ENCODE measurements at places on chromosomes 7 and 10.

- no peak for DNase-seq
These were observed 764.9 kb downstream of the GRM8 start for GRCh38 chr7:126487728-126488442.

DNA sequence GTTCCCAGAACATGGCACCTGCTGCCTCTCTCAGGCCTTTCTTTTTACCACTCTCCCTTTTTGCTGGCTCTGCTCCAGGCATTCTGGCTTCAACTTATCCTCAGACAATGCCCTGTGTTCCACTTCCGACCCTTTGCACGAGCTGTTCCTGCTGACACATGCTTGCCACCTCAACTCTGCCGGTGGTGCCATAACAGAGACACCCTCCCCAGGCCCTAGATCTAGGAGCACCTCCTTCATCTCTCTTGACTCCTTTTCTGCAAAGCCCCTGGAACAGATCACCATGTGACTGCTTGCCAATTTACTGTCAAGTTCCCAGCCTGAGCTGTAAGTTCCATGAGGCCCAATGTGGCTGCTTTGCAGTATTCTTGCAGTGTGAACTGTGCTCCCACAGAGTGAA is 256.0 kb upstream of the MKI67 start:
- DNase-seq = no peak

- no peak for DNase-seq
These were observed 695.5 kb upstream of the SEMA3D start for GRCh38 chr7:85882335-85882734.

- DNase-seq = no peak
These were observed 61.8 kb upstream of the C10orf90 start for GRCh38 chr10:126732308-126732707.

GRCh38 chr10:62851442-62851841 is 35.3 kb upstream of the EGR2 start:
- DNase-seq = no peak

DNA sequence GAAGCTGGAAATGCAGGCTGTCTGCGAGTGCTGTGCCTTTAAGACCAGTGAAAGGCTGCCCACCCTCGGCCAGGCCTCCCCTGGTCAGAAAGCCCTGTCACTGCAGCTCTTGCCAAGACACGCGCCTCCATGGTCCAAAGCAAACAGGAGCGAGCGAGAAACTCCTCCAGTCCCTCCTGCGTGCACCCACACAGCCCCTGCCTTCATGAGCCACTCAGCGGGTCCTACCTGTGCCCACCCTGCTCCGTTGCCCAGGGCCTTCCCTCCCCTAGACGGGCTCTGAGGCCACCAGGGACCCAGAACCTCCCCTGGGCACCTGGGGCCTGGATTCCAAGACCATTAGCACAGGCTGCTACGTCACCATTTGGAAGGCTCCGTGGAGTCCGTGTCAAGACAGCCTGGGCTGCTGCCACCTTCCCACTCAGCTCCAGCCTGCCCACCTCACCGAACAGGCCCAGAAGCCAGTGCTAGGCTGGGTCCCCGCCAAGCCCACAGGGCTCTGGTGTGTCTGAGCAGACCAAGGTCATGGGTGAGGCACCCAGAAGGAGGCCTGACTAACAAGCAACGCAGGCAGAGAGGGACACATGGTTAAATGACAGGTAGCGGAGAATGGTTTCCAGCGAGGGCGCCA is 144.5 kb downstream of the NEURL1 start:
- peak; percentile 89 for DNase-seq

DNA sequence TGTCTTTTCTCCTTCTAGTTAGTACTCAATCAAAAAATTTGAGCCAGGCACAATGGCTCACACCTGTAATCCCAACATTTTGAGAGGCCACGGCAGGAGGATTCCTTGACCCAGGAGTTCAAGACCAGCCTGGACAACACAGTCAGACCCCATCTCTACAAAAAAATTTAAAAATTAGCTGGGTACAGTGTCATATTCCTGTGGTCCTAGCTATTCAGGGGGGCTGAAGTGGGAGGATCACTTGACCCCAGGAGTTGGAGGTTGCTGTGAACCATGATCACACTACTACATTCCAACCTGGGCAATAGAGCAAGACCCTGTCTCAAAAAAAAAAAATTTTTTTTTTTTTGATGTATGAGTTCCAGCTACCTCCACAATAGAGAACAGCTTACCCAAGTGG is 57.8 kb downstream of the SKIDA1 start:
- DNase-seq = no peak

DNA sequence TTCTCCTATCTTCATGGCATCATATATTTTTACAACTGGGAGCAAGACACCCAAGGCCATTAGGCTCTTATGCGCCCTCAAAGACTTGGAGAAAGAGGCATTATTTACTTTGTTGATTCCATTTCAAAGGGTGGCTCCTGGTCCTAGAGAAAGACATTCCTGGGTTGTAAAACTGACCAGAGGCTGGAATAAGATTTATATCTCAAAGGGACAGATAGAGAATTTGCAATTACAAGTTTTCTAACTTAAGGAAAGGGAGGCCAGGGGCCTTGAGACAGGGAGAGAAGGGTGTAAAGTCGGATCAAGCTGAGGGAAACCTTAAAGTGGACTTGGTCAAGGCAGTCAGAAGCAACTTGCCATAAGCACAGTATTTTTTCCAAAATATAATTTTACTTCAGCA is 1086.0 kb downstream of the SORCS3 start:
- no peak for DNase-seq

DNA sequence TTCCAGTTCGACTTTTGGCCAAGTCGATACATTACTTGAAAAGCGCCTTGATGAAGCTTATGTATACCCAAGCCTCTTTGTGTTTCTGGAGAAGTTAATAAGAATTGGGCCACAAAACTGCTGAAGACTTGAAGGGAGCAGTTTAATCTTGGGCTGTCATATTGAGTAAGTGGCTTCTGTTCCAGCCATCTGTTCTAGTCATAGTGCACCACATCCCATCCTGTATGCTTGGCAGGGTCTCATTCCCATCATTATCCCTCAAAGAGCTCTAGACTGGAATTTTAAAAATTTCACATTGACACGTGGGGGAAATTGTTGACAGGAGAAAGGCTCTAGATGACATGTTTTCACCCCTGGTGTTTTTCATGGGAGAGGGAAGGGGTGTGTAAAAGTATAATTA is 196.6 kb upstream of the PLPP4 start:
- DNase-seq = no peak

GRCh38 chr10:13913897-13914296 is 327.1 kb downstream of the PRPF18 start:
- DNase-seq = no peak

GRCh38 chr10:12657489-12657888 is 308.1 kb downstream of the CAMK1D start:
- DNase-seq = no peak

DNA sequence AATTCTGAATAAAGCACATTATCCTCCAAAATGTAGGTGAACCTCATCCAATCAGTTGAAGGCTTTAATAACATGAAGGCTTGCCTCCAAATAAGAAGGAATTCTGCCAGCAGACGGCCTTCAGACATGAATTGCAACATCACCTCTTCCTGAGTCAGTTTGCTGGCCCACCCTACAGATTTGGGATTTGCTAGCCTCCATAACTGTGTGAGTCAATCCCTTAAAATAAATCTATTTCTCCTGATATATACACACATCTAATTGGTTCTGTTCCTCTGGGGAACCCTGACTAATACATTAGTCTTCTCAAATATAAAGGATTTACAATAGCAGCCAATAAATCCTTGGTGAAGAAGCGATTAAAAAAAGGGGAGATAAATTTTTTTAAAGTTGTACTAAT is 34.8 kb upstream of the OSBPL3 start:
- DNase-seq = no peak

- no peak for DNase-seq
These were observed 83.6 kb downstream of the PPP1R3C start for GRCh38 chr10:91549262-91549661.

- no peak for DNase-seq
These were observed 194.6 kb upstream of the TBX20 start for GRCh38 chr7:35448486-35448885.

DNA sequence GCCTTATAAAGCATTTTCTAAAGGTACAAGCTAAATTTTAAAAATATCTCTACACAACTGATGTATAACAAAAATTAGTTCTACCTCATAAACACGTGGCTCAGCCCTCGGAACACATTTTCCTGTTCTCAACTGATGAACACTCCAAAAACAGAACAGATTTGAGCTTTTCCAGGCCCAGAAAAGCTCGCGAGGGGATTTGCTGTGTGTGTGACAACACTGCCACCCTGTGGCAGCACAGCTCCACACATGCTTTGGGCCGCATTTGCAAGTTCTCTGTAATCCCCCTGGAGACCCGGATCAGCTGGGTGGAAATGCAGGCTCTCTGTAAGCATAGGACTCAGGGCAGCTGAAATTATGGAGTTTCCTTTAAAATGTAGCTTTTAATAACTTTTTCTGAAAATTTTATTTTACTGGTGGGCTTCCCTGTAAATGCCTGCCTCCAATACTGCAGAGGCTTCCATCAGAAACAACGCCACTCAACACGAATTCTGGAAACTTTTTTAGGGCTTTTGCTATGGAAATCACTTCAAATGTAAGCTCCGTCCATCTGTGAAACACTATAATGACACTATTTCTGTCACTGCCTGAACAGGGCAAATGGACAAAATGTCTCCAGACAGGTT is 155.5 kb downstream of the COBL start:
- DNase-seq = peak; percentile 87

DNA sequence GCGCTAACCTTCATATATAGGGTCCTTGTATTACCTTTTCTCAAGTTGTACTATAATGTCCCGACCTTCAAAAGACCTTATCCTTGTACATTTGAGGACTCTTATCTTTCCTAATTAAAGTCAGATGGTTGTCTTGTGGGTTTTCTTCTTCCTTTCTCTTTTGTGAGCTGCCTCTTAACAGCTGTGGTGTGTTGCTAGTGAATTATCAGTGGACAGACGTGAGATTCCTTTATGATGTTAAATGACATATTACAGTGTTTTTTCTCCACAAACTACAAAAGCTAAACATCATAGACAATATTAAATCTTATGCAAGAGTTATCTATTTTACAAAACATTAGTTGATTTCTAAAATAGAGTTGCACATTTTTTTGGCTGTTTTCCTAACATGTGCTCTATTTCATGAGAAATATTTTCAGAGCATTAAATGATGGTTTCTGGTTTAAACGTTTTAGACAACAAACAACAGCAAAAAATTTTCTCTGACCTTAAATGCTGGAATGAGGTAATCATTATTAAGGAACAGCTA is 272.2 kb upstream of the NPVF start:
- DNase-seq = no peak

- no peak for DNase-seq
These were observed 582.2 kb downstream of the SORCS1 start for GRCh38 chr10:106582291-106582690.

- peak; percentile 72 for DNase-seq
These were observed 507.8 kb upstream of the MKI67 start for GRCh38 chr10:128633864-128634540.

DNA sequence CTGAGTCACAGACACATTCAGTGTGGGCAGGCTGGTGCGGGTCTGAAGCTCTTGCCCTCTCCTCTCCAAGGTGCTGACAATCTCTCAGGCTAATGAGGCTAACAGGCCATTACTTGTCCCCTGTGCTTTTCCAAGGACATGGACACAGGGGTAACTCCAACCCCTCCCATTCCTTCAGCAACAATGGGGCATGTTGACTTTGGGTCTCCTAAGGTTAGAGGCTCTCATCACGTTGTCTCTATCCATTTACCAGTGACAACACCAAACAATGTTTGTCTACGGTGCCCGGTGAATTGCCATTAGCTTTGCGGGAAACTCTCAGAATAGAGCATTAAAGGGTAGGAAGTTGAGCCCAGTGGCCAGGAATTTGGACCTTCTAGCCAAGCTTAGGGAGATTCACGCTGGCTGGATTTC is 101.6 kb upstream of the TNS3 start:
- DNase-seq = no peak

- DNase-seq = no peak
These were observed 55.0 kb downstream of the CTTNBP2 start for GRCh38 chr7:117818232-117818631.

GRCh38 chr10:1687190-1687589 is 50.1 kb downstream of the ADARB2 start:
- DNase-seq = no peak

- DNase-seq = peak; percentile 77
These were observed at the start of gene KIAA1217 for GRCh38 chr10:24208661-24209431. TSS of gene KIAA1217 (plus strand) at chr10:24209138. CDS start at chr10:24209194, 56 bp downstream.

- no peak for DNase-seq
These were observed 170.3 kb downstream of the PAXIP1 start for GRCh38 chr7:154832557-154833138.

DNA sequence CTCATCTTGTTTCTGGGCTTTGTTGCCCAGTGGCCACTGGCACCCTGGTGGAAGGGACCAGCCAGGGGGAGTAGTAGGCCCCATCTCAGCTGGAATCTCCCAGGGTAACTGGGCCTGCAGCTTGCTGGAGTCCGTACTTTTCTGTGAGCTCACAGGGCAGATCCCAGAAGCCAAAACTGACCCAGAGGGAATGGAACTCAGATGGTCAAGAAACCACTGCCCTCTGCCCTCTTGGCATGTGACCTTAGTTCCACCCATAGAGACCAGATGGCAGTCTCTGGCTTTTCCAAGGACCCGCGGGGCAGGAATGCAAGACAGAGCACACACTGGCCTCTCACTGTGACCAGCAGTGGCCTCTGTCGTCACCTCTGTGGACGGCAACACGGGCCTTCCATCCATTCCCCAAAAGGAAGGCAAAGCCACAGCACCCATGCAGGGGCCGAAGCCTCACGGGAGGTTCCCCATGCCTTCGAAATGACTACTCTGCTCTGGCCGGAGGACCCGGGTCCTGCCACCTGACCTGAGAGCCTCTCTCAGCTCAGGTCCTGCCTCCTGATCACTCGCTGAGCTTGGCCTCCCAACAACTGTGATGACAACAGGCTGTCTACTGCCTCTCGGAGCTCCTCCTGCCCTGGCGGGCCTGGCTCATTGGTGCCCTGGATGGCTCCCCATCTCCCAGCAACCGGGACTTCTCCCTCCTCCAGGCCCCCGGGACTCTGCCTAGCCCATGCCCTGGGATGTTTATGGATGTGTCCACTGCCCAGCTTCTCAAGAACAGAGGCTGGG is 29.9 kb downstream of the MYL10 start:
- no peak for DNase-seq

DNA sequence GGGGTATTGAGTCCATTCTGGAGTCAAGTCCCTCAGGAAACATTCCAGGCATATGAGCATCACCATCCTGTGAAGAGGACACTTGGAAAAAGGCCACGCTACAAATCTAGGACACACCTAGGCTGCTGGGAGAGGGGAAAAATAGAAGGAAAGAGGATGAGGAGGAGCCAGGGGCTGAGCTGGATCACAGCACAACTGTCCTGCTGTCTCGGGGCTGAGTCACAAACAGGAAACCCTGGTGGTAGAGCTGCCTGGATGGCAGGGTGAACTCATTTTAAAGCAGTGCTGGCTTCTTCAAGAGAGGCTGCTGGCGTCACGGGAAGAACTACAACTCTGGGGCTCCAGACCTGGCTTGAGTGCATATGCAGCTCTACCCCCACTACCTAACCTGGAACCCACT is 151.5 kb downstream of the RNF216 start:
- peak; percentile 35 for DNase-seq

GRCh38 chr7:102101926-102102325 is 184.7 kb upstream of the SH2B2 start:
- no peak for DNase-seq
